ENCODE measurements at places on chromosomes 5 and 9.

GRCh38 chr9:99031319-99031718 is 73.6 kb upstream of the TGFBR1 start:
- DNase-seq: no peak

DNA sequence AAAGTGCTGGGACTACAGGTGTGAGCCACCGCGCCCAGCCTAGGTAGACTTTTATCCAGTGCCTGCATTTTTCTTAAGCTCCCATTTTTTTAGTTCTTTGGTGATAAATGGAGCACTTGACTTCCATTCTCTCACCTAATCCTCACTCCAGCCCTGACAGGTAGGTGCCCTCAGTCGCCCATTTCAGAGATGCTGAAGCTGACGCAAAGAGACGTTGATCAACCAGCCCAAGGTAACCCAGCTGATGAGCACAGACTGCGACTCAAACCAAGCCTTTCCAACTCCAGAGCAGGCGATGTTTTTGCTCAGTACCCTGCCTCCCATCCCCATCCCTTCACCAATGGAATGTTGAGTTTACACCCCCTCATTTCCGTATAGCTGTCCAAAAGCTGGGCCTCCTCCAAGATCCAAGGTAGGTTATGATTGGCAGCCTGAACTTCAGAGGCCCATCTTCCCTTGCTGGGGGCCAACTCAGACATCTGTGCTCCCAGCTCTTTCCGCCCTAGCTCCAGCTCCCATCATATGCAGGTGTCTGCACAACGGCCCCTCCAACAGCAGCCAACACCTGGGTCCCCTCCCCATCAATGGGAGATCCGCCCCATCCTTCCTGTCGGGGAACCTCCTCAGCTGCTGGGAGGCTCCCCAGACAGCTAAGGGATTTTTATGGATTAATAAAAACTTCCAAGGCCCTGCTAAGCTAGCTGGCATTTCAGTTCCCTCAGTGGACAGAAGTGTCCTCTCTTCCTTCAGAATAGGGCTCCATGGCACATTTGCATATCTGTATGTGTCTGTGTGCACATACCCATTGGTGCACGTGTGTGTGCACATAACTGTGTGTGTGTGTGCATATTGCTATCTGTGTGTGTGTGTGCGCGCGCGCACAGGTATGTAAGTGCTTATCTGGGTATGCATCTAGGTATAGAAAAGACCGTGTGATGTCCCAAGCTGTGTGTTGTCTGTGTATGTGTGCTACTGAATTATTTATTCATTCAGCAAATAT is 39.3 kb upstream of the VDAC1 start:
- no peak for DNase-seq

GRCh38 chr5:168916266-168916665 is 337.1 kb upstream of the PANK3 start:
- DNase-seq: no peak

- no peak for DNase-seq
Observed at GRCh38 chr9:74951725-74952151, 974 bp downstream of the C9orf40 start.

- no peak for DNase-seq
Observed at GRCh38 chr5:33816791-33817190, 75.0 kb downstream of the ADAMTS12 start.

- DNase-seq: peak; percentile 47
Observed at GRCh38 chr5:54518146-54518817, 723 bp downstream of the SNX18 start.

- peak; percentile 25 for DNase-seq
Observed at GRCh38 chr5:124736805-124737188, 9.6 kb downstream of the ZNF608 start.

DNA sequence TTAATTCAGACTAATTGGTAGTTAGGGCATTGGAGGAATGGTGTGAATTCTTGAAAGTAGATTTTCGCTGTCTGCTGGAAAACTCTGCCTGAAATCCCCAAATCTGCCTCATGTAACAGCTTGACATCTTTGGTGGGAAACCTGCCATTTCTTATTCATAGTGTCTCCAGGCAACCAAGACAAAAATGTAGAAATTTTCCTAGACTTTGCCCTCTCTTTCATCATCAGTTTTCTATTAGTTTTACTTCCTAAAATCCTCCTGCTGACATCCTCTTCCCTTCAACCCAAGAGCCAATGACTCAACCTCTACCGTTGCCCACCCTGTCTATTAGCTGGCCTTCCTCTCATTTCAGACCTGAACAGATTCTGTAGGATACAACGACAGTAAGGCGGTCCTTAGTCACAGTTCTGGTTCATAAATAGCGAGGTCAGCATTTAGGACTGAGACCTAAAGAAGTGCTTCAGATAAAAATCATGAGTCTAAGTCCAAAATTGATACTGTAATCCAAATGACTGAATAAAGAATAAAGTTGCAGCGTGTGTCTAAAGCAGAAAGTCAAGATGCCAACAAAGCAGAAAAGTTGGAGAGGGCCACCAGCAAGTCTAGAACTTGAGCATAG is 133.9 kb downstream of the MUSK start:
- no peak for DNase-seq

DNA sequence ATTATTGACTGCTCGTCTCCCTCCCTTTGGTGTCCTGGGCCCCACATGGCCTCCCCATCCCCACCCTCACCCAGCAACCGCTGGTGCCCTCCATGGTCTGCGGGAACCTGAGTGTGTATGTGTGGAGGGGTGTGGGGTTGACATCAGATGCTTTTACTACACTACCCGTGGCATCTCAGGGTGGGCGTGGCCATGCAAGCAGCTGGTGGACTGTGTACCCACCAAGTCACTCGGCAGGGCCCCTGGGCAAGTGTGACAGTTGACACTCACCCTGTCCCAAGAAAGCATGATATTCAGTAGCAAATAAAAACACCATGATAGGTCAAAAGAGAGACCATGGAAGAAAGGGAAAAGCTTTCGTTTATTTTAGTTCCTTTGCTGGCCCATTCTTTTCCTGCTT is 7.4 kb upstream of the NXNL2 start:
- no peak for DNase-seq

DNA sequence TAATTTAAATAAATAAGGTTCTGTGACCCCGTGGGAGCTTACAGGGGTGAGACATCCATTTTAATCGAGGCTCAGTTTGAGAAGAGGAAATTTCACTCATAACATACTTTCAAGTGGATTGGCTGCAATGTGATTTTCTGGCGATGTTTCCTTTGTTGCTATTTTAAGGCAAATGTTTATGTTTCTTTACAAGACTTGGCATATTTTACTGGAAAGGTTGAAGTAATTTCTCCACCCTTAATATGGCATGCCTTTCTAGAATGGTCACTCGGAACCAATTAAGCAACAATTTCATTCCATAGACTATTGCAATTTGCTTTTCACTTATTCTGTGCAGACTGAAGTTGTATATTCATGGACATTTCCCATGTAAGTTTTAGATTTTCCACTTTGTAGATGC is 438.0 kb upstream of the WWC1 start:
- DNase-seq: no peak

- DNase-seq: no peak
Observed at GRCh38 chr5:171999100-171999499, 7.3 kb downstream of the FBXW11 start.

- DNase-seq: peak; percentile 40
Observed at GRCh38 chr5:143931476-143931875, 119.5 kb downstream of the HMHB1 start.

GRCh38 chr9:93196096-93197055 is 12.4 kb downstream of the WNK2 start:
- DNase-seq: no peak

DNA sequence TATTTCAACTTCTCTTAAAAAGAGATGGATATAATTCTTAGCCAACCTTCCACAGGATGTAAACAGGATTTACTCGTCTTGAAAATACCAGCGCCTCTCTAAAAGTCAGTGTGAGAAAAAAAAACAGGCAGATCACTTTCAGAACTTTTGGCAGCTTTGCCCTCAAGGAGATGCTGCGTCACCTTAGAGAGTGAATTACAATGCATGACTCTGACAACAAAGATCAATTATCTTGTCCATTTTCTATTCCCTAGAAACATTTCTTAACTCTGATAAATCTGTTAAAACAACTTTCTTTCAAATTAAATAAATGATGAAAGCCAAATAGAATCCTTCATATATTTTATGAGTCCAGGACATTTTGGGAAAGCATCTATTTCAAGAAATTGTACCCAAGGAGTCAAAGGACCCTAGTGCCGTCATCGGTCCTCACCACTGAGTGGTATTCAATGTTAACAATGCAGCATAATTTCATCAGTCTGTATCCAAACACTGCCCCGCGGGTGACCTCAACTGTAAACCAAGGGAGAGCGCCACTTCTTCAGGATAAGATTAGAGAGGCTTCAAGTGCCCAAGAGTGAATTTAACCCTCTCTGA is 536.0 kb downstream of the PDE4D start:
- DNase-seq: peak; percentile 43

DNA sequence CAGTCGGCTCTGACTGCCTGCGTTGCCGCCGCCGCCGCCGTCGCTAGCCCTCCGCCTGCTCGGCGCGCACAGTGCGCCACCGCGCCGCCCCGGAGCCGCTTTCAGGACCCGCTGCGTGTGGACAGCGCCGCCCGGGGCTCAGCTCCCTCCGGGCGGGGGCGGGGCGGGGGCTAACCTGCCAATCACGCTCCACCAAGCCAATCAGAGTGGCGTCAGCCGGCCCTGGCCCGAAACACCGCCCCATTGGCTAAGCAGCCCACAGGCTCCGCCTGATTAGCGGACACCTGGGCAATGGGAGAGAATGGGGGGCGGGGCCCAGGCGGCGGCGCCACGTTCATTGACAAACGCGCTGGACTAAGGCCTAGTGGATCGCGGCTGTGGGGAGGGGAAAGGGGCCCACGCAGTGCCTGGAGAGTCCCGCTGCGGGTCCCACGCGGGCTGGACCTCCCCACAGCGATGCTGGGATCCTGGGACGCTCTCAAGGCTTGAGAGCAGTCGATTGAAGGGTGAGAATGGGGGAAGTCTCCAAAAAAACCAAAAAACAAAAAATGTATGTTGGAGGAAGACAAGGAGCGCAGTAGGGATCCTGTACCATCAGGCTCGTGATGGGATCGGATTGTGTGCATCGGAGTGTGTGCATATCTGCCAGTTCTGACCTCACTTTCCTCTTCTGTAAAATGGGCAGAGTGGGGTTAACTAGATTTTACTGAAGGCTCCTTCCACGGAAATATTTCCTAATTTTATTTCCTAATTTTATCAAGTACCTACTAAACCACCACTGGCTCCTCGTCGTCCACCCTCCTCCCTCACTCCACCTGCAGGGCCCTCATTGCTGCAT is 6.3 kb downstream of the PAX5 start:
- peak; percentile 97 for DNase-seq

DNA sequence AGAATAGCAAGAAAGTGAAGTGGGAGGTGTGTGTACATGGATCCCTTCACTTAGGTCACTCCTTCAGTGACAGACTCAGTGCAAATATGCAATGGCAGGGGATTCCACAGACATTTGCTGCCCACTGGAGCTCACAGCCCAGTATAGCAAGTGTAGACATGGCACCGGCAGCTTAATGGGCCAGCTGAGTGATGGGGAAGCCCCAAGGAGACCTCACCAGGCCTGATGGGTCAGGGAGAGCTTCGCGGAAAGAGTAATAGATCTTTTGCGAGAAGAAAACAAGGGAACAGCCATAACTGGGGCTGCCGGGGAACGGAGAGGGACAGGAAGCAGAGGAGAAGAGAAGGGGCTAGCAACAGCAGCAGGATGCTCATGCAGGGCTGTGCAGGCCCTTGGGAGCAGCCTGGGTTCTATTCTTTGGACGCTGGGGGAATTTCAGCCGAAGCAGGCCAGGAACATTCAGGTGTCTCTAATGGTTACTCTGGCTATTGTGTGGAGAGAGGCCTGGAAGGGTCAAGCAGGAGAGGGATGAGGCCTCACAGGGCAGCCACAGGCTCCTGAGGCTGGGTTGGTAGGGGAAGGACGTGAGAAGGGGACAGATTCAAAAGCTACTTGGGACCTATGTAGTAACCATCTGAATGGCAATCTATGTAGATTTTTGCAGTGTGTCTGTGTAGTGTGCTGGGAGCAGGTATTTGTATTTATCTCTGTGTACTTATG is 27.0 kb downstream of the TCF7 start:
- DNase-seq: no peak

GRCh38 chr5:135342551-135342875 is 56.5 kb downstream of the MACROH2A1 start:
- DNase-seq: no peak

GRCh38 chr9:32378496-32378895 is 5.9 kb upstream of the ACO1 start:
- peak; percentile 75 for DNase-seq

DNA sequence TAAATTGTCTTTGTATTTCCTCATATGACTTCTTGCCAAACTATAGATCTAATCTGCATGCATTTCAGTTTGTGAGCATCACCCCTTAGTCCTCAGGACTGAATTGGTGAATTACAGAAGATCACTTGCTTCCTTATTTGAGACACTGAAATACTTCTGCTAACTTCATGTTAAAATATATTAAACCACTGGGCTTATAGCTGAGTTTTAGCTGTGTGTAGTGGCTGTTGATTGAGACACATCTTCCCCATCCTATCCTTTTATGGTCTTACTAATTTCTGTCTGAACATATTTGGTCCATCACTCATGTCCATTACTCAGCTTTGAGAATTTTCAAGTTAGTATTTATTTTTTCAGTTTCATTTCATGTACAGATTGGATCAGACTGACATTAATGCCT is 295.9 kb downstream of the PSAT1 start:
- no peak for DNase-seq

- peak; percentile 83 for DNase-seq
Observed at GRCh38 chr5:36875790-36876298, 725 bp upstream of the NIPBL start.

- peak; percentile 70 for DNase-seq
Observed at GRCh38 chr5:55593115-55593472, 58.3 kb upstream of the PLPP1 start.

Measured in NCI-H524 (cell line).